ENCODE measurements at places on chromosomes 2 and 18.

GRCh38 chr2:111702119-111702803 is 181.7 kb downstream of the ANAPC1 start:
- peak; percentile 28 for DNase-seq

GRCh38 chr2:83536556-83536955 is 922.5 kb downstream of the SUCLG1 start:
- no peak for DNase-seq

- no peak for DNase-seq
These were observed 738 bp downstream of the CHST9 start for GRCh38 chr18:27184115-27185024.

- no peak for DNase-seq
These were observed 362.4 kb downstream of the CYRIA start for GRCh38 chr2:16303273-16303577.

DNA sequence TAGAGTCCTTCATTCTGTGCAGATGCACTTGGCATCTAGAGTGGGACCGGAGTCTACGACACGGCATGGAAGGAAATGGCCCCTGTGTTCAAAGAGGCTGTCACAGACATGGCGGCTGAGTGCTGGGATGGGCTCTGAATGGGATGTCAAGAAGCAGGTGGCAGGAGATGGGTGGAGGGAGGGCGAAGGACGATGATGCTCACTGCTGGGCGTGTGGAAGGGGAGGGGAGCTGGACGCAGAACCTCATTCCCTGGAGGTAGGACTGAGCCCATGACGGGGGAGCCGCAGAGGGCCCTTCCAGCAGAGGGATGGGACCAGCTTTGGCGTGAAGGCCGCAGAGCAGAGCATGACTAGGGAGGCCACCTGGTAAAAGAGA is 18.8 kb upstream of the ALPI start:
- no peak for DNase-seq

DNA sequence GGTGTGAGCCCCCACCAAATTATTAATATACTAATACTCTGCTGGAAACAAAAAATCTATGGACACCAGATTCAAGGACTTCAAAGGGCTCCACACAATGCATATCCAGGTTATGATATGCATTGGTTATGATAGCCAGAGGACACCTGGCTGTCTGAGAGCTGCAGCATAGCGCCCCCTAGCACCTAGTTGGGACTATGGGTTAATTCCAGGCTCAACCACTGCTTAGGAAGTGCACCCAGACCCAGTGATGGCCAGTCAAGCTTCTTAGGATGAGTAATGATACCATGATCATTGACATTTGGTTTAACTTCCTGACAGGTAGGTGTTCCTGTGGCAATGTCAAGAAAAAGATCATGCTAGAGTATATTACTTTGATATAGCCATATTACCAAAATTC is 3.8 kb upstream of the FRZB start:
- no peak for DNase-seq

DNA sequence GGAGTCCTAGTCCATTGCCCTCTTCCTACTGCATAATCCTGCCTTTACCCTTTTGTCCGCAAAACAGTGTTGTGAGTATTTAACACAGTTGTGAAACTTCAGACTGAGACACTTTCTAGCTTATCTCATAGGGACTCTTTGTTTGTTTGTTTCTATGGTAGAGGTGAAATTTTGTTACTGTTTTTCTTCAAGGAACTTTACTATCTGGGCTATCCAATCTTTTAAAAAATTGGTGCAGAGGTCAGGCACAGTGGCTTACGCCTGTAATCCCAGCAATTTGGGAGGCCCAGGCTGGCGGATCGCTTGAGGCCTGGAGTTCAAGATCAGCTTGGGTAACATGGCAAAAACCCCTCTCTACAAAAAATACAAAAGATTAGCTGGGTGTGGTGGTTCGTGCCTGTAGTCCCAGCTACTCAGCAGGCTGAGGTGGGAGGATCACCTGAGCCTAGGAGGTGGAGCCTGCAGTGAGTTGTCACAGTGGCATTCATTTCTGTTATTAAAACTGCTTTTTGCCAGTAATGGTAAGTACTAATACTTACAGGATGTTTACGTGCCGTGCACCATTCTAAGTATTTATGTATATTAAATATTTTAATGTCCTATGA is 18.8 kb downstream of the GMCL1 start:
- no peak for DNase-seq

GRCh38 chr2:180991361-180991760 is 11.0 kb downstream of the UBE2E3 start:
- no peak for DNase-seq

- DNase-seq: no peak
These were observed 116.6 kb downstream of the PRPF40A start for GRCh38 chr2:152600697-152601096.

DNA sequence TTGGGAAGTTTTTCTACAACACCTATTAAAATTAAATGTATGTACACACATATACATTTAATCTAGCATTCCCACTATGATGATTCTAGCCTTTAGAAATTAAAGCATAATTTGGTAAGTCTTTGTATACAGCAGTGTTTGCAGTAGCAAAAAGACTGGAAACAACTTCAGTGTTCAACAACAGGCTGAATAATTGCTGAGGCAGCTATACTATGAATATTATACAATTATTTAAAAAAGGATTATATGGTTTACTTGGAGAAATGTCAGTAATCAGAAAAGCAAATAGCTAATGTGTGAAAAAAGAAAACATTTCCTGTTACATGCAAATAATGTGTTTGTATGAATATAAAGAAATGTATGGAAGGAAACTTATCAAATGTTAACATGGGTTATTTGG is 1.4 kb upstream of the ZNF638 start:
- DNase-seq: no peak

DNA sequence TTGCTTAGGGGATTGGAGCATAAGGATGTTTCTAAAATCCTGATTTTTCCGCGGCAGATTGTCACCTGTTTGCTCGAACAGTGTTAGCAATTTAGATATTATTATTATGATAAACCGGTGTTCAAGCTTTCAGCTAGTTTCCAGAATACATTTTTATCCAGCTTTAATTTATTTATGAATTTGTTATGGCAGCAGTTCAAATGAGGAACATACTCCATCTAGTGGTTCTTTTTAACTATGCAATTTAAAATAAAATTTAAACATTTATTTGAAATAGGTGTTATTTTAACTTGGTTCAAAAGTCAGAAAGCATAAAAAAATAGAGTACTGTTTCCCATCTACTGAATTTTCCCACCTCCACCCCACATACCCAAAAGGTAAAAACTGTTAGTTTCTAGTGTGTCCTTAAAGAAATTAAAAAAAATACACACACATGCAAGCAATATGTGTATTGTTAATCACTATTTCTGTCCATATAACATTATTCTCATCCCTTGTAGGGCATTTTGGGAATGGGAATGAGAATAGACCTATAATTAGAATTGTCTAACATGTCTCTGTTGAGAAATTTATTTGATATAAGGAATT is 23.2 kb downstream of the ACOXL start:
- no peak for DNase-seq

- no peak for DNase-seq
These were observed 1110.3 kb upstream of the KLHL29 start for GRCh38 chr2:22274661-22275060.

- DNase-seq: no peak
These were observed 68.8 kb upstream of the CD28 start for GRCh38 chr2:203637471-203638167.

- no peak for DNase-seq
These were observed 136.1 kb downstream of the MCFD2 start for GRCh38 chr2:46779447-46779941.

DNA sequence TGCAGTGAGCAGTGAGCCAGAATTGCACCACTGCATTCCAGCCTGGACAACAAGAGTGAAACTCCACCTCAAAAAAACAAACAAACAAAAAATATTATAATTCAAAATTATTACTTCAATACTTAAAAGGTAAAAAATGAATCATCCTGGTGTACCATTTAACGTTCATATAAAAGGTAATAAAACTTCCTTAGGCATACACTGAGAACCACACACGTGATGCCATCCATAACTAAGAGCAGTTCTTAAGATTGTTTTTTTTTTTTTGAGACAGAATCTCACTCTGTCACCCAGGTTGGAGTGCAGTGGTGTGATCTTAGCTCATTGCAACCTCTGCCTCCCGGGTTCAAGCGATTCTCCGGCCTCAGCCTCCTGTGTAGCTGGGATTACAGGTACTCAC is 29.4 kb downstream of the YWHAQ start:
- DNase-seq: no peak

DNA sequence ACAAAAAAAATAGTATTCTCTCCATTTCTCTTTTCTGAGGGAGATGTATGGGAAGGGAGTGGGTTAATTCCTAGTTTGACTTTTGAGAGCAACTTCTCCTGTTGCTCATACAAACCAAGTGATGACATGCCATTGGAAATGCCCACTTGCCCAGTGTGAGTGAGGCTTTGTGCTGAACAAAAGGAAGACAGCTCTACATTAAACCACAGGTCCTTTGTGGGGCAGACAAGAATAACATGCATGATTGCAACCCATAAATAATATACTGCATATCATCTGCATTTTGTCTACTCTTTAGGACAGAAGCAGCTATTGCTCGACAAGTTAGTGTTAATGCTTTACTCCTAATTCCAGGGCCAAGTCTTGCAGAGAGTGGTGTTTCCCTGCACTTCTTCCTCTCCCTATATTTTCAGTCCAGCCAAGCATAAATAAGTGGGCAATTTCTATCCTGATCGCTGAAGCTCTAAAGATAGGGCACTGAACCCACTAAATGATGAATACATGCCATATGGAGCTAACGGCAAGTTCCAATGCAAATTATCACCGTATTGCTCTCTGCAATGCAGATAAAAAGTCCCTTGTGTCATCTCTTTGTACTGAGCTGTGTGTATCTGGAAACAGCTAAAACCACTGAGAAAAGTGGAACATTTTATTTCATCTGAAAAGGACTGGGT is 19.4 kb upstream of the EHBP1 start:
- no peak for DNase-seq

- DNase-seq: no peak
These were observed 12.8 kb downstream of the TMEM163 start for GRCh38 chr2:134705861-134706586.

- no peak for DNase-seq
These were observed 19.6 kb upstream of the IL37 start for GRCh38 chr2:112891385-112891831.

GRCh38 chr2:241107031-241107783 is 5.1 kb upstream of the MTERF4 start:
- DNase-seq: no peak

- DNase-seq: no peak
These were observed 212.7 kb downstream of the DYM start for GRCh38 chr18:49247781-49248180.

GRCh38 chr2:121947674-121948073 is 192.2 kb downstream of the TSN start:
- DNase-seq: no peak

DNA sequence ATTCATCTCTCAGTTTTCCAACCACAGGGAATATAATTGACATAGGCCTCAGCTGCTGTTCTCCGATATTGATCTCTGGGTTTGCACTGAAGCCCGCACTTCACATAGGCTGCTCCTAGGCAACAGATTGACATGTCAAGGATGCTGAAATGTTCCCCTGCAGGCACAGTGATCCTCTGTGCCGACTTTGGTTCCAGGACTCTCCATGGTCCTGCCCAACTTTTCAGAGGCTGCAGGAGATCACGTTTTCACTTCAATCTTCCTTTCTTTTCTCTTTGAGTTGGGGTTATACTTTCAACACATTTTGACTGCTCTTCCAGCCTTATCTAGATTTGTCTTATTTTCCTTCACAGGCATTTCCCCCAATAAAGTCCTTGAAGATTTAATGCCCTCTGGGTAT is 1361.0 kb downstream of the DSC3 start:
- DNase-seq: no peak

- no peak for DNase-seq
These were observed 31.6 kb downstream of the CYBRD1 start for GRCh38 chr2:171553858-171554257.

DNA sequence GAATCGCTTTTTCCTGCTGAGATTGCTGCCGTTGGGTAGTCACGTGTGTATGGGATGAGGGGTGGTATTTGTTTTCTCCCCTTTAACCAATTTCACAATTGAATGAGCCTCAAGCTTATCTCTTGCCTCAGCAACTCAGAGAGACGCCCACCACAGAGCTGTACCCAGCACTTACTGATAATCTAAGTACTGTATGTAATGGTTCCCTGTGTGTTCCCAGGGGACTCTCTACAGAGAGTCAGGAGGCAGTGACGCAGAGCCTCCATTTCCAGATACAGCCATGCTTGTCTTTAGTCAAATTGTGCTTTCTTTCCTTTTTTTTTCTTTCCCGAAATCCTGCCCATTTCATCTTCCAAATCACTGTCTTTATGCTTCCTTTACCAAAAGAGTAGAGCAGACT is 1102.1 kb upstream of the KLHL29 start:
- DNase-seq: no peak

DNA sequence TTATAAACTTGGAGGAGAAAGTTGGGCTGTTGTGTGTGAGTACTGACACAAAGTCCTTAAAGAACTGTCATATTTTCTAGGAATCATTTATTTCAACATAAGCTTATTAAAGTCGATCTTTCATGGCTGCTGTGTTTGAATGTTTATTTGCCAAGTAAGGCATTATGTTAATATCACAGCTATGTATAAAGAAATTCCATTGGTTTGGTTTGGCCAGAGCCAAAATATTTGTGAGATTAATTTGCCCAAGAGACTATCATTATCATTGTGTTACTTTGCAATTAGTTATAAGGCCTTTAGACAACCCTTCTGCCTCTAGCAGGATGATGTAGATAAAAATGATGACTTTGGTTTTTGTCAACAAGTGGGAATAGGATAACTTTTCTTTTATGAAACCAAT is 240.6 kb upstream of the NT5C1B start:
- no peak for DNase-seq

- DNase-seq: no peak
These were observed 250.4 kb upstream of the SIX2 start for GRCh38 chr2:45259547-45260160.

GRCh38 chr2:143704451-143705106 is 575.4 kb downstream of the ARHGAP15 start:
- DNase-seq: no peak

DNA sequence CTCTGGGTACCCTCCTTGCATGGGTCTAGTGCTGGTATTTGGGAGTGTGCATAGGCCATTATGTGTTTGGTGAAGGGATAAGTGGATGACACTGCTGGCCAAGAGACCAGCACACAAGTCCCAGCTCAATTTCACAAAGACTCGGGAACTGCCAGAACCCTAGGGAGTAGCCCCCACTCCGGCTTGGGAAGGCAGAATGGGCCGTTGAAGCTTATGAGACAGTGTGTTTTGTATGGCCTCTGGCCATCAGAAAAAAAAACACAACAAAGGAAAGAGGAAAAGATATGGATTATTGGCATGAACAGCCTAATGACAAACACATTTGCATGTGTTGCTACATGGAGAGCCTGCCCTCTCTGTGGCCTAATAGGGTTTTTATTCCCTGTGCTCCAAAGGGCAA is 144.2 kb downstream of the TTC32 start:
- no peak for DNase-seq

All from stimulated activated CD4-positive, alpha-beta T cell treated with anti-CD3 and anti-CD28 coated beads, Interleukin-2, amount 100 ng/mL, for 4 hours (primary cell).